ENCODE measurements at places on chromosomes 6 and 20.

- no peak for DNase-seq
Observed at GRCh38 chr6:157432231-157432891, 51.4 kb downstream of the ZDHHC14 start.

DNA sequence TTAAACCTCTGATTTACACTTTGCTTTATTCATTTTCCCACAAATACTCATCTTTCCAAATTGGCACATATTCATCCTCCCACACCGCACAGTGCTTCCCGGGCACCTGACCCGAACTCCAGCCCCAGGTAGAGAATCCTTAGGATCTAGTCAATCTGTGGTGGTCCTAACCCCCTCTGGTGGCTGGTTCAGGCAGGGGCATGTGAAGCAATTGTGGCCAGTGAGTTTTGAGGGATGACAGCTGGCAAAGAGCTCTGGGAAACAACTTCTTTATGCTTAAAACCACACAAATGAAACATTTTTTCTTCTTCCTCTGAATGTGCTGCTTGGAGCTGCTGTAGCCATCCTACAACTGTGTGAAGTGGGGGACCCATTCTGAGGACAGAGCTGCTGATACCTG is 54.7 kb downstream of the ELOVL5 start:
- peak; percentile 30 for DNase-seq

GRCh38 chr6:139951172-139951571 is 576.7 kb upstream of the CITED2 start:
- DNase-seq: no peak

- DNase-seq: no peak
Observed at GRCh38 chr20:50244352-50245149, 53.9 kb downstream of the CEBPB start.

GRCh38 chr6:137246791-137247202 is 27.6 kb upstream of the IFNGR1 start:
- DNase-seq: no peak

GRCh38 chr20:44196271-44196670 is 9.3 kb upstream of the JPH2 start:
- no peak for DNase-seq

DNA sequence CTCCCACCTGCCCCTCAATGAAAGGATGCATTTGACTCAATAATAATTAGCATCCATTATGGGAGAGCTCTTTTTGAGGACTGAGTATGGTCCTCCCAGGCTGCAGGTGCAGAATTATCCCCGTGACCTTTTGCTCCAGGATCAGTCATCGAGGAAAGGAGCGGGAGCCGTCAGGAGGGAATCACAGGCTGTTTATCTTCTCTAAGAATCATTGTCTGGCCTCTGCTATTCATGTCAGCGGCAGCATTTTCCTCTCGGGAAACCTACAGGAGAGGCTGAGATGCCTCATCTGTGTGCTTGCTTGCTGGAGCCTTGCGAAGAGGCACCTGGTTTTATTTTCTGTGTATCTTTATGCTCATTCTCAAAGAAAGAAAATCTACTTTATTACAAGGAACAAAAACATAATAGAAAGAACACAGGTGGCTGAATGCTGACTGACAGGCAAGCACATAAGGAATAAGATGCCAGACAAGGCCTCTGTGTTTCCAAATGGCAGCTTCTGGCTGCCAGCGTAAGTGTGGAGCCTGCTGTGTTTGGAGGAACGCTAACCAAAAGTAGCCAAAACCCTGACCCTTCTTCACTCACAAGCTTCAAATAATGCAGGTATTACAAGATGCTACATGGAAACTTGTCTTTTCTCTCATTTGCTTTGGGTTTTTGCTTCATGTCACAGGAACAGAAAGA is 539.1 kb upstream of the MARCKS start:
- DNase-seq: no peak

DNA sequence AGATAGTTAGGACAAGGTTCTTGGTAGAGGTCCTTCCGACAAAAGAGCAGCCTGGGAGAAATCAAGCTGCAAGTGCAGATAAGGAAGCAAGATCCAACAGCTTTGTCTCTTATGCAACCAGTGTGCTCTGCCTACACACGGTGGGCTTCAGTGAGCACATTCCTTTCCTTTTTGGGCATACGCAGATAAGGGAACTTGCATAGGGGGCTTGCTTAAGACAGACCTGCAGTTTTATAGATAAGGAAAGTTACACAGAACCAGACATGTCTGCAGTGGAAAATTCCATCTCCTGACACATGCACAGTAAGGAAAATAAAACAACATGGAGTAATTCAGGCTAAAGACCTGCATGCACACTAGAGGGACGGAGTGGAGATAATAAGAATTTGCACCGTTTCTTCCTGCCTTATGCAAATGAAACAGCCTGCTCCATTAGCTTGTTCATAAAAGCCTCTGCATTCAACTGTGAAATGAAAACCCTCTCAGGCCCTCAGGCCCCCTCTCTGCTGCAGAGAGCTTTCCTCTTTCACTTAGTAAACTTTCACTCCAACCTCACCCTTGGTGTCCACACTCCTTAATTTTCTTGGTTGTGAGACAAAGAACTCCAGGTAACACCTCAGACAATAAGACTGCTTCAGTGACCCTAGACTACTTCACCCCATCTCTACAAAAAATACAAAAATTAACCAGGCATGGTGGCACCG is 97.5 kb upstream of the MYLIP start:
- DNase-seq: no peak

GRCh38 chr6:169949511-169950097 is 198.2 kb downstream of the ERMARD start:
- no peak for DNase-seq

GRCh38 chr6:42393339-42393738 is 58.4 kb downstream of the TRERF1 start:
- no peak for DNase-seq

- DNase-seq: no peak
Observed at GRCh38 chr20:47274401-47275108, 81.9 kb downstream of the ZMYND8 start.

GRCh38 chr20:44174996-44175765 is 11.8 kb downstream of the JPH2 start:
- no peak for DNase-seq

- peak; percentile 36 for DNase-seq
Observed at GRCh38 chr6:4133941-4134838, 1.2 kb downstream of the ECI2 start.

- no peak for DNase-seq
Observed at GRCh38 chr6:109471105-109471810, 11.8 kb downstream of the ZBTB24 start.

- no peak for DNase-seq
Observed at GRCh38 chr6:128432394-128432793, 88.0 kb downstream of the PTPRK start.

DNA sequence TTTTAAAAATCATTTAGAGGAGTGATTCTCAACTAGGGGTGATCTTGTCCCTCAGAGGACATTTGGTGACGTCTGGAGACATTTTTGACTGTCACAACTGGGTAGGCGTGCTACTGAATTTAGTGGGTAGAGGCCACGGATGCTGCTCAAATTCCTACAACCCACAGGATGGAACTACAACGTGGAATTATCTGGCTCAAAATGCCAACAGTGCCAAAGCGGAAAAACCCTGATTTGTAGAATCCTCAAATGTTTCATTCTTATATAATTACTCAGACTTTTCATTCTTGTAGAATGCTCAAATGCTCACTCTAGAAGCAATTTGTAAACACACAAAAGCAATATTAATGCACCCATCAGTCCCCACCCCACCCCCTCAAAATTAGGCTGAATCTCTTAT is 229.8 kb downstream of the ZMYND8 start:
- DNase-seq: no peak

- DNase-seq: peak; percentile 77
Observed at GRCh38 chr6:34055223-34055933, 90.5 kb downstream of the GRM4 start.

DNA sequence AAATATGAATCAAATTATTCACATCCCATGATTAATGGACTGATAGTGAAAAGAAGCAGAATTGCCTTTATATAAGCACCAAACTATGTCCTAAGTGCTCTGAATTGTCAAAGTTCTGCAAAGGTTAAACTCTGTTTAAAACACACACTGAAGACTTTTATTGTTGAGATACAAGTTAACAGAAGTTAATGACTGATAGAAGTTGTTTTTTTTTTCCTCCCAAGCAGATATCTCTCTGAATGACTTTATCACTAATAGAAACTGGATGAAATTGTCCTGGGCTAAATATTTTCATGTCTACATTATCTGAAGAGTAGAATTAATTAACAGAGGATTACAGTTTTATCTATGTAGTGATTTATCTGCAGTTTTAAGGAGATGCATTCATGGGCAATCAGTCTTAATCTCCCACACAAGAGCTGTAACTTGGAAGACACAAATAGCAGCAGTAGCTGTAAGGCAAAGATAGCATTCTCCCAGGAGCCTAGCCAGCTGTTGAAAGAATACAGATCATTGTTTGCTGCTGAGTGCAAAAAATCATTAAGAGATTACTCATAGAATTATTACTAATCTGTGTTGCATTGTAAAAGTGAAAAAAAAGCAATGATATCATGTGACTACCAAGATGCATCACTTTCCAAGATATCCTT is 49.9 kb downstream of the BMP5 start:
- DNase-seq: no peak

- DNase-seq: no peak
Observed at GRCh38 chr6:40285996-40286395, 301.2 kb downstream of the LRFN2 start.

GRCh38 chr6:113031591-113032238 is 684.6 kb downstream of the RFPL4B start:
- DNase-seq: no peak

- DNase-seq: no peak
Observed at GRCh38 chr20:41342474-41343464, 2.1 kb downstream of the LPIN3 start.

GRCh38 chr6:132382630-132383175 is 18.6 kb downstream of the MOXD1 start:
- no peak for DNase-seq

- DNase-seq: no peak
Observed at GRCh38 chr6:3801960-3802359, 47.2 kb upstream of the FAM50B start.
